ENCODE measurements at places on chromosomes 6 and 20.

- no peak for DNase-seq
Observed at GRCh38 chr6:145883263-145883662, 68.7 kb upstream of the FBXO30 start.

DNA sequence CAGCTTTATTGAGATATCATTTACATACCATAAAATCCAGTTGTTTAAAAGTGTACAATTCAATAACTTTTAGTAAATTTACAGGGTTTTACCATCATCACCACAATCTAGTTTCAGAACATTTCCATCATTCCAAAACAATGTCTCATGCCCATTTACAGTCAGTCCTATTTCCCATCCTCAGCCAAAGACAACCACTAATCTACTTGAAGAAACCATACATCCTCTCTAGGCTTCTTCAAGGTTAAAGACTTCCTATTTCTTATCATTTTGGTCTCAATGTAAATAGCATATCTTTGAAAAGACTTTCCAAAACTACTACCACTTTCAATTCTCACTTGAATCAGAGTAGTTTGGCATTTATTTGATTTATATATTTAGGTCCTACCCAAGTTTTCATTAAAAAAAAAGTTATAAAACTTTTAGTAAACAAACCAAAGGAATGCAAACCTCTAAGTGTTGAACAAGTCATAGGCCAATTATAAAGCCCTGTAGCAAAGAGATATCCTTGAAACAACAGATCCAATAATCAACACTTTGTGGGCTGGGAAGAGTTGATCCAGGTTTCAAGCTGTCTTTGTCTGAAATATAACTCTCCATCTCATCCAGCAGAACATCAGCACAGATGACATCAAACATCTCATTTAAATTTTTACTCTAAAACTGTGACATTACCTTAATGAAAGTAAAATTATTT is 211.3 kb upstream of the RUNX2 start:
- DNase-seq, result no peak

- DNase-seq, result no peak
Observed at GRCh38 chr6:35203680-35204079, 10.1 kb upstream of the SCUBE3 start.

DNA sequence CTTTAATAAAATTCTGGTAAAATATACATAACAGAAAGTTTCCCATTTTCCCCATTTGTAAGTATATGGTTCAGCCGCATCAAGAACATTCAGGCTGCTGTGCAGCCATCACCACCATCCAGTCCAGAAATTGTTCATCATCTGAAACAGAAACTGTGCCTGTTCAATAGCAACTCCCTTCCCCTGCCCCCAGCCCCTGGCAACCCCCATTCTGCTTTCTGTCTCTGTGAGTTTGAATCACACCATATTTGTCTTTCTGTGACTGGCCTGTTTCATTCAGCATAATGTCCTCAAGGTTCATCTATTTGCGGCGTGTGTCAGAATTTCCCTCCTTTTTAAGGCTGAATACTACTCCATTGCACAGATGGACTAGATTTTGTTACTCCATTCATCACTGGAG is 19.1 kb downstream of the VSTM2L start:
- DNase-seq, result no peak

DNA sequence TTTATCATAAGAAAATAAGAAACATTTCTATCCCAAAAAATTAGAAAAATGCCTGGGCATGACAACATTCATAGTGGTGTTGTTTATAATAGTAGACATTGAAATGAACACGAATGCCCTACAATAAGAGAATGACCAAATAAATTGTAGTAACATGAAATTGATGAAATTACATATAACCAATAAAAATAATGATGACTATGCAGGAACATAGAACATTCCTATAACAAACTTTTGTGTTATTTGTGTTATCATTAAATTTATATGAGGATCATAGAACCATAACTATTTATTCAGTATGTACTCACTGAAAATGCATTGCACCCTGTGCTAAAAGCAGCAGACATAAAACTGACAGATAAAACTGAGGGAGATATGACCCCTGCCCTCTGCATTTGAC is 399.7 kb downstream of the CBLN4 start:
- DNase-seq, result no peak

- DNase-seq, result no peak
Observed at GRCh38 chr6:39951191-39951590, 16.9 kb upstream of the MOCS1 start.
